Epithelial cell of esophagus (primary cell): ENCODE measurements at places on chromosomes 11 and 22.

- no peak for DNase-seq
Observed at GRCh38 chr11:1055990-1056771, 18.5 kb upstream of the MUC2 start.

DNA sequence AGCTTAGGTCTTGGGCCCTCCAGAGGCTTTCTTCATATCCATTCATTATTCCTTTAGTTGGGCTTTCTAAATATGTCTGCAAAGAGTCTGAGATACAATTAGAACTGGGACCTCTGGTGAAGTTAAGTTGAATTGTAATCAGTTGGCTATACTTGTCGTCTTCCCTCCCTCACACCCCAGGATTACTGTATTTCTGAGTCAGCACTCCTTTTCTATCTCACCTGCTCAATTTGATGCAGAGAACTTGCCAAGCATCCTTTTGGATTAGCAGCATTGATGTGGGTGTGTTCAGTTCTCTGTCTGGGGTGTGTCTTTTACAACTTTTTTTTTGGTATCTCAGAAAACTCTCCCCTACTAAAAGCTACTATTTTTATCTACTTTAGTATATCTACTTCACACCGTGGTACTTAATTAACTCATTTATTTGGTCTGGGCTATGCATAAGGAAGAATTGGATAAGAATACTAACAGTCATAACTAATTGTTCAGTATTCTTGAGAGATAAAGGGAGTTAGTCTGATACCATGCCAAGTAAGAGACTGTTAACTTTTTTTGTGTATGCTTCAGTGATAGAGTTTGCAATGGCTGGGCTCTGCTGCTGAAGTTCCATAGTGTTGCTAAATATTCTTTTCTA is 15.1 kb downstream of the CTNND1 start:
- DNase-seq = peak; percentile 70

- DNase-seq = no peak
Observed at GRCh38 chr22:44994399-44995104, 15.3 kb downstream of the PHF21B start.

DNA sequence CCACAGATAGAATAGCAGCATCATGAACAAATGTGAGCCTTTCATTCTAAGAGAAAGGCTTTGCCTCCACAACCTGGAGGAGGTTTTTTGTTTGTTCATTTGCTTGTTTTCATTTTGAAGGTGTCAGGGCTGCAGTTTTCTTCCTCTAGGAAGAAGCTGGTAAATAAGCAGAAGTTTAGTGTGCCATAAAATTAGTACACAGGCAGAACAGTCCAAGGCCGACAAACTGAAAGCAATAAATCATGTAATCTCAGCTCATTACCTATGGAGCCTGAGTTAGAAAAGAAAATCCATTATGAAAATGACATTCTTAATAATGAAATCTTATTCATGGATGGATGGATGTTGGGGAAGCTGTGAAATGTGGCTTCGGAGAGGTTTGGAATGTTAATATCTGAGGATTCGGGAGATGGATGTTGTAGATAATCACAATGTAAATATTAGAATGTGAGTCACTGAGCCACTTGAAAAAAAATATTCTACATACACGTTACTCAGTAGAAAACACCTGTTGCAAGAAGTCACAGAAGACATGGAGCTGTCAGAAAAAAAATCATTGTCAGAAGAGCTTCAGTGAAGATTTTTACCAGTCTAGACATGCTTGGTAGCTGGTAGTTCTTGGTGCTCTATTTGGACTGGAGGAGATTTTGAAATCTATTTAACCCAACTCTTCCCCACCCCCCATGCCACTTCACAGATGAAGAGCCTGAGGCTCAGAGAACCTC is 15.0 kb upstream of the ZDHHC13 start:
- peak; percentile 89 for DNase-seq

GRCh38 chr11:102295045-102295444 is 22.2 kb upstream of the BIRC3 start:
- DNase-seq = no peak

DNA sequence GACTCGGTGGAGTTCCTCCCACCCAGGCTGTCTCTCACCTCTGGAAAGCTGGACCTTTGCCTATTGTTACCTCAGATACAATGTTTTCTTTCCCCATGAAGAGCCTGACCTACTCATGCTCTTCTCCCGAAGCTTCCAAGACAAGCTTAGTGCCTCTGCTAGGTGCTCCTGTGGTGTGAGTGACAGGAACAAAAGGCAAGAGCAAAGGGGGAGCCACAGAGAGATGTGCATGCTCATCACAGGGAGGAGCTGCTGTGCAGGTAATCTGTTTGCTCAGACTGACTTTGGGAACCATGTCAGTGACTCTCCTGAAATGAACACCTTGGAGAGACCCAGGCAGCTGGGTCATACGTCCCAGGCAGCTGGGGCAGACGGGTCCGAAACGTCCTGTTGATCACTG is 53.6 kb upstream of the VSTM5 start:
- DNase-seq = peak; percentile 22

DNA sequence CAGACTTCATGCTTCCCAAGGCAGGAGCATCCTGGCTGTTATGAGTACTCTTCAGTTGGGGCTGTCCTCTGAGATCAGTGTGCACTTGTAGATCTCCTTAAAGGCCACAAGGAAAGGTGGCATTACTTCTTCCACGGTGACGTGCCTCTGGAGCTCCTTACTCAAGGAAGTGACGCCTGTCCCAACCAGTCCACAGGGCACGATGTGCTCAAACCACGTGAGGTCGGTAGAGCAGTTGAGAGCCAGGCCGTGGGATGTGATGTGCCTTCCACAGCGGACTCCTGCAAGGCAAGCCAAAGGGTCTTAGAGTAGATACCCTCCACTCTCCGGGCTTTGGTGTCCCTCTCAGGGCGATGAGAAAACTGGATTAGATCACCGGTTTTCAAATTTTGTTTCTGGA is 1.4 kb downstream of the LIPT2 start:
- DNase-seq = no peak

DNA sequence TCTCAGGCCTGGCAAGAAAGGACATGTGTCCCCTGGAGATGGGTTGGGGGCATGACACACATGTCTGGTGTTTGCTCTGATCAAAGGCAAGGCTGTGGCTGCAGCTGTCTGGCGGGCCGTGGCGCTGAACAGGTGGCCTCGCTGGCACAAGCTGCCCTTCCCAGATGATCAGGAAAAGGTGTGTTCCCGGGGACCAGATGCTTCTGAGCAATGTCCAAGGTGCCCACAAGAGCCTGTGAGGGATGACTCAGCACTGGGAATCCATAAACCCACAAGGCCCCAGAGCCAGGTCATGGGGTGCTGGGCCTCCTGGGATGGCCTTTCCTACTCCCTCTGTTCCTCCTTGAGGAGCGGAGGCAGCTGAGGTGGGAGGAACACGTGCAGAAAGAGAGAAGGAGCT is 9.7 kb upstream of the LRP5 start:
- peak; percentile 54 for DNase-seq

GRCh38 chr22:32844251-32844650 is 42.7 kb downstream of the TIMP3 start:
- no peak for DNase-seq

DNA sequence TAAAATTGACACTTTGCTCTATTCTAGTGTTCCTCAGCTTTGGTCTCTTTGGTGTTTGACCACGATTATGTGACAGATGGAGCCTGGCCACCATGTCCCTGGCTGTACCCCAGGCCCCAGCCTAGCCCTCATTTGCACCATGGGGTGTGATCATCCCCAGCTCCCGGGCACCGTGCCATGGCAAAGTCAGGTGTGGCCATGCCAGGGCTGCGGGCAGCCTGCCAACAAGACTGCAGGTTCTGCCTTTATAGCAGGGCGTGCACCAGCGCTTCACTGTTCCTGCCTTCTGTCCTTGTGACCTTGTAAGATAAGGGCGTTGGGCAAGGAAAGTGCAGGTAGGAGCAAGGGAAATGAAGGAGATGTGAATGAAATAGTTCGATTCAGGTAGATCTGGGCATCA is 22.4 kb upstream of the APOBEC3A start:
- DNase-seq = peak; percentile 83

- no peak for DNase-seq
Observed at GRCh38 chr11:117644403-117645155, 152.4 kb downstream of the DSCAML1 start.

DNA sequence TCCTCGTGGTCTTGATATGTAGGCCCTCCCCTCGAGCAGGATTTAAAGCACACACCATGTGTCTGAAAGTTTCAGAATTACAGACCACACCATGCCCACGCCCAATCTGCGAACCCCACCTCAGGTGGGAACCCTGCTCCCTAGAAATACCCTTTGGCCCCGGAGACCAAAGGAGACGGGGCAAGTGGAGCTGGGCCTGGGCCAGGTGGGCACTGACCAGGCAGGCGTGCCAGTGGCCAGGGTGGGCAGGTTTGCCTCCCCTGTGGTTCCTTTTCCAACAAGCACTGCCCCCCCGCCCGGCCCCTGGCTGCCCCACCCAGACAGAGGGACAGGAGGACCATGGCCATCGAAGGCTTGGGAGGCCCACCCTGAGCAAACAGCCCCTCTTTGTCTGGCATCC is 400.4 kb downstream of the TBC1D22A start:
- no peak for DNase-seq

- no peak for DNase-seq
Observed at GRCh38 chr11:3861683-3862082, 6.2 kb downstream of the STIM1 start.

- peak; percentile 22 for DNase-seq
Observed at GRCh38 chr22:41620589-41621098, at the start of gene DESI1. Gene DESI1, minus strand, starts transcription at chr22:41621043. Its CDS starts 204 bp downstream, at chr22:41620839.

DNA sequence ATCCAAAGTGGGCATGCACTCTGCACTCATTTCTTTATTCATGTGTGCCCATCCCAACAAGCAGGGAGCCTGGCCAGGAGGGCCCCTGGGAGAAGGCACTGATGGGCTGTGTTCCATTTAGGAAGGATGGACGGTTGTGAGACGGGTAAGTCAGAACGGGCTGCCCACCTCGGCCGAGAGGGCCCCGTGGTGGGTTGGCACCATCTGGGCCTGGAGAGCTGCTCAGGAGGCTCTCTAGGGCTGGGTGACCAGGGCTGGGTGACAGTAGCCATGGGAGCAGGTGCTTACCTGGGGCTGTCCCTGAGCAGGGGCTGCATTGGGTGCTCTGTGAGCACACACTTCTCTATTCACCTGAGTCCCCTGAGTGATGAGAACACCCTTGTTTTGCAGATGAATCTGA is 129.3 kb upstream of the B3GAT1 start:
- DNase-seq = no peak

- no peak for DNase-seq
Observed at GRCh38 chr11:73268671-73269271, 3.4 kb upstream of the P2RY6 start.

- DNase-seq = peak; percentile 57
Observed at GRCh38 chr22:31346255-31346732, at the start of gene PATZ1. Gene PATZ1, minus strand, starts transcription at chr22:31346346. Its CDS starts 744 bp downstream, at chr22:31345602.
